ENCODE measurements at places on chromosomes 11 and 22.

DNA sequence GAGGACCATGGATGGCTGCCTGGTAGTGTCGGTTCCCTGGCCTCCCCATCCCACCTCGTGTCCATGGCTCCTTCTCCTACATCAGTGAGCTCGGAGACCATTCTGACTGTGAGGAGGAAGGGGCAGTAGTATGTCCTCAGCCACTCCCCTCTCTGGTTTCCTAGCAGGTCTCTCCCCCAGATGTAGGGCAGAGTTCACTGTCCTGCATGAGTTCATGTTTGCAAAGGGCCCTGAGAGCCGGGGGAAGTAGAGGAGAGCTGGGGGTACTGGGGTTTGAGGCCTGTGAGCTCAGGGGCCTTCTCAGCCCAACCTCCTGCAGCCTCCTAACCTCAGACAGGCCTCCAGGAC lies 18.4 kb upstream of the ST3GAL4 start:
- no peak for DNase-seq

- peak; percentile 17 for DNase-seq
These were observed 1.1 kb upstream of the DBX1 start for GRCh38 chr11:20161230-20161918.

- peak; percentile 85 for DNase-seq
These were observed 73.7 kb downstream of the SCN3B start for GRCh38 chr11:123580557-123581275.

- DNase-seq = no peak
These were observed 31.8 kb upstream of the NCAM1 start for GRCh38 chr11:112929432-112929831.

GRCh38 chr11:7890417-7891172 lies 40.5 kb downstream of the OR10A6 start:
- no peak for DNase-seq
